Gastrocnemius medialis (tissue), 4 donors: ENCODE measurements at places on chromosomes 13 and 19.

GRCh38 chr19:15780610-15781418 lies 6.6 kb upstream of the OR10H5 start:
- no peak for DNase-seq

GRCh38 chr13:72316716-72317115 lies 410.7 kb downstream of the MZT1 start:
- DNase-seq = no peak

DNA sequence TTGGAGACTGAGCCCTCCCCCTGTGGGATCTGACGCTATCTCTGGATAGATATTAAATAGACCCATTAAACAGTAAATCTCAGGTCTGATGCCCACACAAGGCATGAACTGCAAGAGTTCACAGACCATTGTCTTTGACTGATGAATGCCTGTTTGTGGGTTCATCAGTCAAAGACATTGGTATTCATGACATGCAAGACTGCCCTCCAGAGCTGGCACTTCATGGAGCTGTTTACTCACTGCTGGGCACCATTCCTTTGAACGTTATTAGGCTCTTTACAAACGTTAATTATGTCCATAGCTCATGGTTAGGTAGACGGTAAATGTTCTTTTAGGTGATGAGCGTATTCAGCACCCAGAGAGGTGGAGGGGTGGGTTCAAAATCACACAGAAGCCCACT lies 111.8 kb upstream of the PABPC3 start:
- DNase-seq = no peak

GRCh38 chr13:85230691-85231093 lies 568.5 kb downstream of the SLITRK6 start:
- no peak for DNase-seq

DNA sequence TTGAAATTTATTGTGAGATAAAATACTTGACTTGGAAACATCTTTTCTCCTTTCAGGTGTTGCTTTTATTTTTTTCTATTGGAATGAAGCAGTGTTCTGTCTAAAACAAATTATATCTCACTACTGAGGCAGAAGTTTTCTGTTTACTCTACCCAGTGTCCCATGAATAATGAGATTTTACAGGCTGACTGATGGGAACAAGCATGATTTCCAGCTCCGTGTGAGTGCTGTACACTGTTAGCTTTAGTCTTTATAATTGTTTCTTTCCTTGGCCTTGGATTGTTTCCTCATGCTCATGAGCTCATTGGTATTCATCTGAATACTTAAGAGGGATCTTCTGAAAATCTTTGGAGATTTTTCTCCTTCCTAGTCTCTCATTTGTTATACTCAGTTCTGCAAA lies 2049.5 kb upstream of the PRR20A start:
- no peak for DNase-seq

GRCh38 chr19:784541-784940 lies 12.7 kb upstream of the PTBP1 start:
- DNase-seq = no peak
